HFFc6 (cell line): ENCODE measurements at places on chromosomes 12 and 14.
A peak's percentile ranks its signal among the peaks of the same experiment; 100 is the strongest.

GRCh38 chr12:56636675-56637540 is 6.8 kb upstream of the BAZ2A start:
- DNase-seq: peak; percentile 99

- no peak for DNase-seq
Measured at GRCh38 chr12:62978768-62979167, 43.8 kb upstream of the PPM1H start.

GRCh38 chr14:44620121-44621019 is 113.3 kb upstream of the FSCB start:
- no peak for DNase-seq

DNA sequence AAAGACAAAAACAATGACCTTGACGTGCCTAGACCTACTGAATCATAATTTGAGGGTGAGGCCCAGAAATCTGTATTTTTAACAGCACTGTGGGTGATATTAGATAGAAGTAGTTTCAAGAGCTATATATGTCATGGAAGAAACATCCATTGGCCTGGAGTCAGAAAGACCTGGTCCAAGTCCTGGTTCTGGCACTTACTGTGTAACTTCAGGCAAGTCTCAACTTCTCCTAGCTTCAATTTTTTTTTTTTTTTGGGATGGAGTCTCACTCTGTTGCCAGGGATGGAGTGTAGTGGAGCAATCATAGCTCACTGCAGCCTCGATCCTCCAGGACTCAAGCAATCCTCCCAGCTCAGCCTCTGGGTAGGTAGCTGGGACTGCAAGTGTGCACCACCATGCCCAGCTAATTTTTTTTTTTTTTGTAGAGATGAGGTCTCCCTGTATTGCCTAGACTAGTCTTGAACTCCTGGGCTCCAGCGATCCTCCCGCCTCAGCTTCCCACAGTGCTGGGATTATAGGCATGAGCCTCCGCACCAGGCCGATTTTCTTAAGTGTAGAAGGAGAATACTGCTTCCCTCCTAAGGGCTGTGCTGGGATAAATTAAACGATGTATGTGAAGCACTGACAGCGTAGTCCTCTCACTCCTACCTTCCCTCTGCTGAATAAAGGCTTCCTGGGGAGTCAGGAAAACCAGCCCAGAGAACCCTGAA is 14.3 kb upstream of the GPX2 start:
- DNase-seq: no peak

GRCh38 chr12:50933459-50934124 is 18.8 kb upstream of the HIGD1C start:
- DNase-seq: no peak

DNA sequence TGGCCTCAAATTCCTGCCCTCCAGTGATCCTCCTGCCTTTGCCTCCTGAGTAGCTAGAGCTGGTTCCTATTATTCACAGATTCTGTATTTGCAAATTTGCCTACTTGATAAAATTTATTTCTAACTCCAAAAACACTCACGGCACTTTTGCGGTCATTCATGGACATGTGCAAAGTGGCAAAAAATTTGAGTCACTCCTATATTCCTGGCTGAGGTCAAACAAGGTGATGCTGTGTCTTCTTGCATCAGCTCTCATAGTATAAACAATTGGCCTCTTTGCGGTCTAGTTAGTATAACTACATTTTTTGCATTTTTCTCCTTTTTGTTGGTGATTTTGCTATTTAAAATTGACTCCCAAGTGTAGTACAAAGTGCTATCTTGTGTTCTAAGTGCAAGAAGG is 24.7 kb downstream of the ATF1 start:
- peak; percentile 97 for DNase-seq

DNA sequence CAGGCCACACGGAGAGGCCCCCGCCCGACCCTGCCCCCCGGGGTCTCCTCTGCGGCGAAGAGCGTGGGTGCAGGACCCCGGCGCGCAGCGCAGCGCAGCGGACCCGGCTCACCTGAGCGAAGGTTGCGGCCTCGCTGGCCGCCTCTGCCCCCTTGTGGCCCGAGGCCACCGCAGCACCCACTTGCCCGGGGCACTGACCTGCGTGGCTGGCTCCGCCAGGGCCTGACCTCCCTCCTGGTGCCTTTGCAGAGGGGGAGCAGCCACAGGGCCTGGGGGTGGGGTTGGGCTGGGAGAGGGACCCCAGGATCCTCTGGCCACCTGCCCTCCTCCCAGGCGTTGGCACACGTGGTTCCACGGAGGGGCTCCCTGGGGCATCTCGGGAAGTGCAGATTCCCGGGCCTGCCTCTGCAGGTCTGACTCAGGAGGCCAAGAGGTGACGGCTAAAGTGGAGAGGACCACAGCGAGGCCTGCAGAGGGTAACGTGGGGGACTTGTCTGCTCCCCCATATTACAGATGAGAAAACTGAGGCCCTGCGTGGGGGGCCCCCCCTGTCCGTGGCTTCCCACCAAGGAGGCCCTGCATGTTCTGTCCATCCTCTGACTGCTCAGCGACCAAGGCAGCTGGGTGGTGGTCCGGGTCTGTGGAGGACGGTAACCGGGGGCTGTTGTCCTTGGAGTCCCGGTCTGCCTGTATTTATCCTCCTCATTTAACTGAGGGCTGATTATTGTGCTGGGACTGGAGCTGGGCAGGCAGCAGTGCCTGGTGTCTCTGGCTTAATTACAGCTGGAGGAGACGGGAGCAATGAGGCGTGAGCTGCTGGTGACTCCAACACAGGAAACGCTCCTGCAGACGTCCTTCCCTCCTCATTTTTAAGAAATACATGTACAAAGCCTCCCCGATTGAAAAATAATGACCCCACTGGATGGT is 67.9 kb upstream of the BEGAIN start:
- DNase-seq: no peak

DNA sequence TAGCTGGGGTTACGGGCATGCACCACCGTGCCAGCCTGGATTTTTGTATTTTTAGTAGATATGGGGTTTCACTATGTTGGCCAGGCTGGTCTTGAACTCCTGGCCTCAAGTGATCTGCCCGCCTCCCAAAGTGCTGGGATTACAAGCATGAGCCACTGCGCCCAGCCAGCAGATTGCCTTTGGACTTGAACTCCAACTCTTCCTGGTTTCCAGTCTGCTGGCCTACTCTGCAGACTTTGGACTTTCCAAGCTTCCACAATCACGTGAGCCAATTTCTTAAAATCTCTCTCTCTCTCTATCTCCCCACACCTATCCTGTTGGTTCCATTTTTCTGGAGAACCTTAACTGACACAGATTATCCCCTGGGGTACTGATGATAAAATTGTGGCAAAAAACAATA is 55.0 kb downstream of the EMP1 start:
- DNase-seq: no peak

DNA sequence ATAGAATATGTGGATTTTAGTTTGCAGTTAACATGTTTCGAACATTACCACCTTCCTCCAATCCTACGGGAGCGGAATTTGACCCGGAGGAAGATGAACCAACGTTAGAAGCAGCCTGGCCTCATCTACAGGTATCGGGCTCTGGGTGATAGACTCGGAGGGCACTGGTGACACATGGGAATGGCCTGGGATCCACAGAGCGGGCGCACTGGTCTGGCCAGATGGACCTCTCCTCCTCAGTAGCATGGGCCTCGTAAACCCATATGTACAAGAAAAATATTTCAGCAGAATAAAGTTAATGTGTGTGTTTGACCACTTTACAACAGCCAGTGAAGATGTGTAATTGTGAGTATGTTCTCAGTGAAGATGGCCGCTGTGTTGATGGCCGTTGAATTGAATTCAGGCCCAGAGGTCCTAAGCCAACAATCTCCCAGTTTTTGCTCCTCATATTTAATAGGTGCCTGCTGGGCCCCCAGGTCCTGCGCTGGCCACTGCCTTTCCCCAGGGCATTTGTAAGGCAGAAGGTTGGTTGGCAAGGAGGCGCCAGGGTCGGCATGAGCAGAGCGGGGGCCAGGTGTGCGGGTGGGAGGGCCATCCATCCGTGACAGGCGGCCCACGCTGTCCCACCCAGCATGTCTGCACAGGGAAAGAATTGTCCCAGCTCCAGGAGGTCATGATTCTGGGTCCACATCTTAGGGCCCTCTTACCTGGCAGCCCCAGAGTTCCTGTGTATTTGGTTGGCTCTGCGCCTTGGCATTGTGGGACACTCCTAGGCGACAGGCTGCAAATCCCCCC is 82.0 kb upstream of the DYNC1H1 start:
- no peak for DNase-seq

DNA sequence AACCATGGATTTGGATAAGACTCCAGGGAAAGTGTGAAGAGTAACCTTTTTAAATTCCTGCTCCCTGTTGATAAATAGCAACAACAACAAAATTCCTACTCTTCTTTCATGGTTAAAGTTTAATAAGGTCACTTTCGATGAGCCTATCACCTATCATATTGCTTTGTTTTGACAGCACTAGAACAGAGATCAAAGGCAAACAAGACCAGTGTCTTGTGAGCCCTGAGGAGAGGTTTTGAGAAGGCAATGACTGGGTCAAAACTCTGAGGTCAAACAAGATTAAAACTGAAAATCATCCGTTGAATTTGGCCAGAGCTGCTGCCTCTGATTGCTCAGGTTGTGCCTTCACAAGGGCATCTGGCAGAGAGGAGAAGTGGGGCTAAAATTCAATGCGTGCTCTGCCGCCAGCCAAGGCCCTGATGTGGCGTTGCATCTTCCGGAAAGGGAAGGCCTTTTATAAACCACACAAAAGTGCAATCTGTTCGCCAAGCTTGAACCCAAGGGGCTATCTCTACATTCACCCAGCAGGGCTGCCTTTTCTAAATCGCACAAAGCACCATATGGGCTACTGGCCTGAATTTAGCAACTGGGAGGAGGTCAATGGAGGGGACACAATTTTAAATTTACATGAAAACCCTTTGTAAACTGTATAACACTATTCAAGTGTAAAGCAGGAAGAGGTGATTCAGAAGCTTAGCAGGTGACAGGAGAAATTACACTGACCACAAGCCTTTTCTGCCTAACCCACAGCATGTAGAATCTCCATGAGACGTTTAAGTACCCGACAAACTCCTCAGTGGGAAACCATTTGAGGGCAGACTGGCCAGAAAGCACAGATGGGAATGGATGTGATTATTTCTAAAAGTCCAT is 140.8 kb downstream of the DAD1 start:
- DNase-seq: no peak

- no peak for DNase-seq
Measured at GRCh38 chr14:92439537-92440344, 73.8 kb upstream of the RIN3 start.

GRCh38 chr14:94561656-94562010 is 391 bp downstream of the SERPINA4 start:
- no peak for DNase-seq

- no peak for DNase-seq
Measured at GRCh38 chr14:64572386-64573104, 22.8 kb downstream of the PPP1R36 start.
